ENCODE measurements at places on chromosomes 4 and X.
A peak's percentile ranks its signal among the peaks of the same experiment; 100 is the strongest.

GRCh38 chr4:113434247-113434587 is 327.3 kb downstream of the CAMK2D start:
- DNase-seq = no peak

DNA sequence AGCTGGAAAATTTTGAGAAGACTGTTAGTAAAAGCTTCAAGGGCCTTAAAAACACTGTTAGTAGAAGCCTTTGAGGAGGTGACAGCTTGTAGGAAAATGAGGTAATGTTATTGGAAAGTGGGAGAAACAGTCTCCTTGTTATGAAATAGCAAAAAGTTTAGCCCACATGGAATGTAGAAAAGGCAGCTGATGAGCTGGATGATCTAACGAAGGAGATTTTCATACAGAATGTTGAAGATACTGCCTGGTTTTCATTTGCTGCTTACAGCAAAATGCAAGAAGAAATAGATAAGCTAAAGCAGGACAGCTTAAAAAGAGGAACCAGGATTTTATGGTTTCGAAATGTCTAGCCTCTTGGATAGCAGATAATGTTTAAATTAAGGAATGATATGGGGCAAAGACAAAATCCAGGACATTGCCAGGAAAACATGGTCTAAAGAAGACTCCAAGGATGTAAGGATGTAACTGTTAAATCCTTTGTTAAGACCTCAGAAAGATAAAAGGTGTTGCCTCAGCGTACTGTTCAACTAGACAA is 10.2 kb upstream of the STBD1 start:
- DNase-seq = no peak

GRCh38 chr4:85084371-85085094 is 118.0 kb upstream of the WDFY3 start:
- peak; percentile 24 for DNase-seq

GRCh38 chrX:52082578-52082977 is 13.6 kb upstream of the MAGED4B start:
- no peak for DNase-seq

DNA sequence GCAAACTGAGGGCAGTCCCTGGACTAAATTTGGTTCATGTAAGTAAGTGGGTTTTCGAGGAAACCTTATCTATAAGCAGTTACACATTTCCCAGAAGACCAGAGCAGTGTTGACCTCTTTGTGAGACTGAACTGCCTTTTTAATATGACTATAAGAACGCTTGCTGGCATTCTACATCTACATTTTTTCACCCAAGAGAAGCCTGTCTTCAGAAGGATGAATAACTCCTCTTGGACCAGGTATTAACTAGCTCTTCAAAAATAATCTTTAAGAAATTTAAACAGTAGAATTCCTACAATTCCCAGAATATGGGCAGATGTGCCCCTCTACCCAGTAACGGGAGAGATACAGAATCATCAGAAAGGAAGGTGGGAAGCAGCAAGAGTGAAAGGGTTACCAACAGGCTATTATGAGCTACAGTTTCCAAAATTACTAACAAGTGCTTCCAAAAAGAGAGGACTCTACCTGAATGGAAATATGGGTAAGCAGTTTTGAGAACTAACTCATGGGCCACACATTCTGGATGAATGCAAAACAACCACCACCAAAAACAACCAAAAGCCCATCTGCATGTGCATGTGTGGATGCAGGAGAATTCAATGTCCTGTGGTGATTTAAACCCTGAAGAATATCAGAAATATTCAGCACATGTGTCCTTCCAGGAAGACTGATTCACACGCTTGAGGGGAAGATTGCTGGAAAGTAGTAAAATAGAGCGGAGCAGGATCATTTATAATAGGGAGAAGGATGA is 17.4 kb downstream of the BBS12 start:
- no peak for DNase-seq

GRCh38 chr4:74934016-74934831 is 1.3 kb downstream of the PARM1 start:
- no peak for DNase-seq

GRCh38 chr4:23023121-23023520 is 330.4 kb downstream of the GBA3 start:
- DNase-seq = no peak

- DNase-seq = no peak
These were observed 9.0 kb downstream of the TCEAL3 start for GRCh38 chrX:103616676-103617186.

DNA sequence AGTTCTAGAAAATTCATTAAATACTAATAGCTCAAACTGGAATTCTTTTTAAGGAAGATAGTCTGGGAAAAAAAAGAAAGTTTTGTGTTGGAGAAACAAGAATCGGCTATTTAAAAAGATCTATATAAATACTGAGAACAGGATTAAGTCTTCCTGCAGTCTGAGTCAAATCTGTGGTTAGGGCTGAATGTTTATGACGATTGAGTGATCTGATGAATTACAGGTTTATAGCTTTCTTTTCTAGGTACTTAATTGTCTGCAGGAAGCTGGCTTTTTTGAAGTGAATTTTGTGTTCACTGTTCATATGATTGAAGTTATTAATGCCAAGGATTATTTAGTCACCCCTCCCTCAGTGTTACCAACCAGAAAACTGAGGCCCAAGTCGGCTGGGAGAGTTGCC is 42.2 kb downstream of the TLL1 start:
- DNase-seq = no peak

DNA sequence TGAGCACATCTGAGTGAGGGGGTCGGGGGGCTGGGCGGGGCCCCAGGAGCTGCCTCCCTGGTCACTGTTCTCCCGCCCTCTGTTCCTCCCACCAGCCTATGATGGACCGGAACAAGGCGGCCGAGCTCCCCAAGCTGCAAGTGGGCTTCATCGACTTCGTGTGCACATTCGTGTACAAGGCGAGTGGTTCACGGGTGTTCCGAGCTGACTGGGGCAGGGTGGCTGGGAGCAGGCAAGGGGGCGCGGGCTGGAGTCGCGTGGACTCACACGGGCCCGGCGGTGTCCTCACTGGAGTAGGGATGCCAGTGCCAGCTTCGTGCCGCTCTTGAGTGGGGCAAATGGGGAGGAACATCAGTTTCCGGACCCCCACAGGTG is 7.7 kb downstream of the ATP5ME start:
- DNase-seq = no peak

DNA sequence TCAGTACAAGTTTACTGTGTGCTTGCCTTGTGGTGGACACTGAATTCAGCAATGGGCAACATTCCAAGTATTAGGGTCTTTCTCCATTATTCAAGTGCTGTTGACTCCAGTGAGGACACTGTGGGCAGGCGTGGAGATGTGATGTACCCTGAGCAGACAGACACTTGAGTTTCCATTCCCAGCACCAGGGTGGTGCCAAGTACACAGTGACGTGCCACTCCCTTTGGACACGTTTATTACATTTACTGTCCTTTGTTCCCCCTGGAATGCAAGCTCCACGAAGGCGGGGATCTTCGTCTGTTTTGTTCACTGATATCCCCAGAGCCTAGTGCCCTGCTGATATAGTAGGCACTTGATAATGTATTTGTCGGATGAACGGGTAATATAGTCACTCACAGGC is 130.6 kb upstream of the STX18 start:
- DNase-seq = no peak

DNA sequence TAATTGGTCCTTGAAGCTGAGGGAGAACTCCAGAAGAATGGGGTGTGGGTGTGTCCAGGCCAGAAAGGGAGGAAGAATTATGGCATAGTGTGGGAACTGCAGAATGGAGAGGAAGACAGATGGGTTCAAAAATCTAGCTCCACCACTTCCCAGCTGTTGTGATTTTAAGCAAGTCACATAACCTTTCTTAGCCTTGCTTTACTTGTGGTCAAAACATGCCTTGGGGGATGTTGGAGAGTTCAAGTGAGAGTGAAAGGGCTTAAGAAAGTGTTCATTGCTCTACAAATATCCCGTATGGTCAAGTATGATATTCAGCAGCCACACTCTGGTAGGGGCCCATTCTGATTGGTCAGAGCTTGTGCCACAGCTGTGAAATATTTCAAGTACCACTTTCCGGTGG is 15.0 kb upstream of the STARD8 start:
- DNase-seq = no peak

GRCh38 chrX:44082829-44083228 is 109.6 kb upstream of the NDP start:
- no peak for DNase-seq

DNA sequence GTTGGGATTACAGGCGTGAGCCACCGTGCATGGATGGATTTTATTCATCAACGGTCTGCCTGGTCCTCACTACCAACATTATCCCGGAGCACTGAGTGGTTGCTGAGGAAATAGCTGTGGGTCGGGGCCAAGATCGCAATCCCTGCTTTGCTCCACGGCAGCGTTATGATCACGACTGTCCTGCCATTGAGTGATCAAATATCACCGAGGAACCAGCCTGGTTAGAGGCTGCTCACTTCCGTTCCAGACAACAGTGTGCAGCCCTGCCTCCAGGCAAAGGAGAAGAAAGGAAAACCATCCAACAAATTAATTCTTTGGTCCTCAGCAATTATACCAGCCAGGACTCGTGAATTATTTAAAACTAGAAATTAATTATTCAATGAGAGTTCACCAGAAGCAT is 70.6 kb upstream of the TBL1X start:
- no peak for DNase-seq

GRCh38 chr4:69126024-69126423 is 29.8 kb downstream of the UGT2B7 start:
- DNase-seq = no peak

GRCh38 chrX:13383907-13384306 is 64.1 kb upstream of the ATXN3L start:
- no peak for DNase-seq

- no peak for DNase-seq
These were observed 96.1 kb upstream of the FAM9B start for GRCh38 chrX:9130031-9130430.

DNA sequence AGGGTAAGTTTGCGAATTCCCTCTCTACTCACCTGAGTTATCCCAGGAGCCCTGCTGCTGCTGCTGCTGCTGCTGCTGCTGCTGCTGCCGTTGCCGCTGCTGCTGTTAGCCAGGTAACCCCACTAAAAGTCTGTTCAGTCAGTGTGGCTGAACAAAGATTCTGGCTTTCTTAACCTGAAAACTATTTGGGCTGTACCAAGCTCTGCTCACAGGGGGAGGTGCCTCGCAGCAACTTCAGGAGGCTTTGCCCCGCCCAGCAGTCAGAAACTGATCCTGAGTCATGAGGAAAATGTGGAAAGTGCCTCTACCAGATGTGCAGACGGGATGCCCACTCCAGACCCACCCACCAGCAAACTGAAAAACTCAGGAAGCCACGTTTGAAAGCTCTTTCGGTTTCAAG is at the start of gene CAPN6:
TSS of gene CAPN6 (minus strand) at position 145 of the 400 bp plus-strand sequence. CDS start 6,547 bp downstream, outside the sequence.
- DNase-seq = no peak
